ENCODE measurements at places on chromosomes 5 and 9. TPM values are rescaled to one million over a fixed set of nuclear protein-coding genes. Genes with fewer than 3 reads are reported as not detected.

The DMAC1 gene
- 172 TPM for total RNA-seq

The NREP gene
- 33.6 TPM for total RNA-seq

The EFNA5 gene
- total RNA-seq: 37.0 TPM

The SLC27A6 gene
- total RNA-seq: 39.4 TPM

DNA sequence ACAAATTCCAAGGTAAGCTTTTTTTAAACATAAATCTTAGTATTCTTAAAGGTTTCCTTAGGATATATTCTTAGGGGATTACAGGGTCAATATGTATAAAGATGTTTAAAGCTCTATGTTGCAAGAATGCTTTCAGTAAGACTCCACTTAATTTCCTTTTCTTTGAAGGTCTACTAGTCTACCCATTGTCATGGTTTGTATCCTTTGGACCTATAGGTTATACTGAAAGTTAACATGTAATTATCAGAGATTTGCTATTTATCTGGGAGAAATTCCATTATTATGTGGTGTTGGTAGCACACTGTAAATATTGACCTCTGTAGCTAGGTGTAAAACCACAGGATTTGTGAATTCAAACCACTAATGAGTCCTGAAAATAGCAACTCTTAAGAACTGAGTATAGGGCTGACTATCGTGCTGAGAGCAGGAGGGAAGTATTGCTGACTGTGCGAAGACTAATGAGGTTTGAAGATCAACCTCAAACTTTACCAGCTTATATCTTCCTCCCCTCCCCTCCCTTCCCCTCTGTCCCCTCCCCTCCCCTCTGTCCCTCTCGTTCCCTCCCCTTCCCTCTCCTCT, 85.6 kb downstream of the GADD45G start:
- no peak overlapping the region for H3K27ac ChIP-seq
- no peaks in the 10 kb centered on the region for H3K27me3 ChIP-seq
- H3K4me1 ChIP-seq: peaks cover 9% of the 10 kb centered on the region

- DNase-seq: no peak
- H3K4me1 ChIP-seq: no peaks in the 10 kb centered on the region
- H3K27ac ChIP-seq: no peak overlapping the region
- no peaks in the 10 kb centered on the region for H3K36me3 ChIP-seq
- H3K4me3 ChIP-seq: no peak overlapping the region
These were observed 54.1 kb upstream of the GRAMD2B start for GRCh38 chr5:126369083-126369482.

DNA sequence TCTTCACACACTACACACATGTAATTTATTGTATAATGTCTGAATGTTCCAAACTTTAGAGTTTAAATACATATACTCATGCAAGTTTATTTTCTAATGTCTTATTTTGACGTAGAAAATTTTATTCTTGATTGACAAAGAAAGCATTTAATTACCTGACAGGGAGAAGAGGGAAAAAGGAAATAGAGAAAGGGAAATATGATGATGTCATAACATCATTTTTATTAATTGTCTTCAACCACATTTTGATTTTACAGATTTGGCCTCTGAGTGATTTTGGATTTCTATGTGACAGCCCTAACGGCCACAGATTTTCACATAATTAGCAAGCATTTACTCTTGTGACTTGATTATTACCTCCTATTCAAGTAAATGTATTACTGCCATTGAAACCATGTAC, 106.1 kb upstream of the FSTL4 start:
- H3K4me1 ChIP-seq: no peaks in the 10 kb centered on the region
- no peak overlapping the region for H3K27ac ChIP-seq
- DNase-seq: no peak
- no peak overlapping the region for H3K4me3 ChIP-seq

DNA sequence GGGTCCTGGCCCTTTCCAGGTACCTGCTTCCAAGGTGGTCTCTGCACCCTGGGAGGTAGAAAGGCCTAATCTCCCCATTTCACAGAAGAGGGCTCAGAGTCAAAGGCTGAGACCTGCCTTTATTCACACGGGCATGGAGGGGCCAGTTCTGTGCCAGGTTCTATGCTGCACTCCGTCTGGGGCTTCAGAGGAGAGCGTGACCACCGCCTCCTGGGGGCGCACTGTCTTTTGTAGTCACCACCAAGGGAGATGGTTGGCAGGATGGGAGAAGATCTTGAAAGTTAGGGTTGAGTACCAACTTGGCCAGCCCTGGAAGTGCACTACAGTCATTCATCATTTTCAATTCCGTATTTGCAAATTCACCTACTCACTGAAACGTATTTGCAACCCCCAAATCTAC, 23.7 kb upstream of the PRDM12 start:
- no peak overlapping the region for H3K27ac ChIP-seq
- no peaks in the 10 kb centered on the region for H3K27me3 ChIP-seq
- no peak for DNase-seq
- peaks cover 34% of the 10 kb centered on the region for H3K36me3 ChIP-seq
- H3K4me1 ChIP-seq: no peaks in the 10 kb centered on the region
- no peak overlapping the region for H3K4me3 ChIP-seq

DNA sequence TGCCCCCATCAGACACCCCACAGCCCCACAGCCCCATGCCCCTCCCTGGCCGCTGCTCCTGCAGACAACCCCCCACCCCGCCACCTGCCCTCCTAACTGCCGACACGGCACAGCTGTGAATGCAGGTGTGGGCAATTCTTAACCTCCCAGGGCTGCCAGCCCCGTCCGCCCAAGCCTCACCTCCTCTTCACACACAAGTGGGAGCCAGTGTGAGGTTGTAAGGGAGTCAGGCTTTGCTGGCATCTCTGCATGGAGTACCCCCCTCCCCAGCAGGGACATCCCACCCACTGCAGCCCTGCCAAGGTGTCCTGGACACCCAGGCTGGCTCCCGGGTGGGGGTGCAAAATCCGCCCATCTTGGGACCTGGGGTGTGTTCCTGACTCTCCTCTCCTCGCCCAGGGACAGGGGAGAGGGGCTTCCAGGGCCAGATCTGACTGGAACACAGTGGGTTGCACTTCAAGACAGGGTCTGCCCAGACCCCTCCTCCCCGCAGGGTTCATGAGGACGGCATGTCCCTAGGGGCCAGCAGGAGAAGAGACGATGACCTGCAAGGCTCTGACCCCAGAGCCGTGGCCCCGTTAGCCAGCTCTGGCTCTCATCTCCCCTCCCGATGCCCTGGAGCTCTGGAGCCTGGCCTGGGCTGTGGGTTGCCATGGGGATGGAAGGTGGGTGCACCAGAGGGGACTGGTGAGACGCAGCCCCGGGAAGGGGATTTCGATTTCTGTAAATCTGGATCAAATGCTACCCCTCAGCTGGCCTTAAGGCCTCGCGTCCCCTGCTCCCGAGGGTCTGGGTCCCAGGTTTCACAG, 34.4 kb downstream of the SARDH start:
- H3K27me3 ChIP-seq: peaks cover 37% of the 10 kb centered on the region
- no peak overlapping the region for H3K4me3 ChIP-seq
- H3K4me1 ChIP-seq: peaks cover 17% of the 10 kb centered on the region
- no peak overlapping the region for H3K27ac ChIP-seq

DNA sequence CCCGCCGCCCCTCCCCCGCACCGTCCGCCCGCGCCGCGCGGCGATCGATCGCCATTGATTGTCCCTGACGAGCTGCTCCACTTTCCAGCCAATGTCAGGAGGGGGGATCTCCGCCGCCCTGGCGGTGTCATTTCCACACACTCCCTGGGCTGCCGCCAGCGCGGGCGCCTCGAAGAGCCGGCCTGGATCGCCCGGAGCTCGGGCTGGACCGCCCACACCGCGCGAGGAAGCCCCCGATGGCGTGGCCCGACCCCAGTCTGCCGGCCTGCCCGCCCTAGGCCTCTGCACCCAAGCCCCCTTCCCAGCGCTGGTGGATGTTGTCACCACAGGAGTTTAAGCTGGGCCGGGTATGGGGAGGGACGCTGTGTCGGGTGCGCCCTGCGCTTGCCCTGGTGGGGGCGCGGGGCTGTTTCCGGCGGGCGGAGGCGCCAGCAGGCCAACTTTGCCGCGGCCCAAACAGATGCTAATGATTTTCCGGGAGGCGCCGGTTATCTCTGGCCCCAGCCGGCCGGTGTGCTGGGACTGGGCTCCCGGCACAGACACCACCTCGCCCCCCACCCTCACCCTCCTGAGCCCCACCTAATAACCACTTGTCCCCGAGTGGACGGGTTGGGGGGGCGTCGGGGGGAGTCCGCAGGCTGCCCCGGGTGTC, 10.6 kb upstream of the CXXC5 start:
- H3K27me3 ChIP-seq: no peaks in the 10 kb centered on the region
- H3K36me3 ChIP-seq: no peaks in the 10 kb centered on the region
- peaks cover 48% of the 10 kb centered on the region for H3K4me1 ChIP-seq
- H3K27ac ChIP-seq: peak overlapping the region; percentile 89

DNA sequence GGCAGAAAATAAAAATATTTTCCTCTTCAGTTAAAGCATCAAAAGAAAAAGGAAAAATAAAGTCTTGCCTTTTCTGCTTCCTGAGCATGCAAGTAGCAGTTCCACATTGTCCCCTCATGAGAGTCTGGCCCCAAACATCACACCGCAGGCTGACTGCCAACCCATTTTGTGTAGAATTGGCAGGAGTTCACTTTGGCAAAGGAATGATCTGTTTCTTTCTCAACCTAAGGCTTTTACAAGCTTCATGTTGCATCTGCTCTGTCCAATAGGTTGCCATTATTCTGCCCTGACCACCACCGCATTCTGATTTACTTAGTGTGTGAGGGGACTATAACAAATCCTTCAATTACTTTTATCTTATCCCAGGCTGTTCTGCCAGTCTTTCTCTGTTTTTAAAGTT, 249.5 kb downstream of the ISL1 start:
- H3K4me1 ChIP-seq: no peaks in the 10 kb centered on the region
- no peak overlapping the region for H3K4me3 ChIP-seq
- no peaks in the 10 kb centered on the region for H3K36me3 ChIP-seq
- no peak for DNase-seq

All from heart right ventricle (tissue), 16 donors.